ENCODE measurements at places on chromosomes 1 and 21.

GRCh38 chr1:184499616-184500015 is 112.8 kb downstream of the C1orf21 start:
- DNase-seq, result peak; percentile 45

- DNase-seq, result peak; percentile 92
These were observed 187.2 kb upstream of the PTGFR start for GRCh38 chr1:78303620-78304019.

GRCh38 chr1:94265011-94265422 is 27.6 kb upstream of the ARHGAP29 start:
- no peak for DNase-seq

DNA sequence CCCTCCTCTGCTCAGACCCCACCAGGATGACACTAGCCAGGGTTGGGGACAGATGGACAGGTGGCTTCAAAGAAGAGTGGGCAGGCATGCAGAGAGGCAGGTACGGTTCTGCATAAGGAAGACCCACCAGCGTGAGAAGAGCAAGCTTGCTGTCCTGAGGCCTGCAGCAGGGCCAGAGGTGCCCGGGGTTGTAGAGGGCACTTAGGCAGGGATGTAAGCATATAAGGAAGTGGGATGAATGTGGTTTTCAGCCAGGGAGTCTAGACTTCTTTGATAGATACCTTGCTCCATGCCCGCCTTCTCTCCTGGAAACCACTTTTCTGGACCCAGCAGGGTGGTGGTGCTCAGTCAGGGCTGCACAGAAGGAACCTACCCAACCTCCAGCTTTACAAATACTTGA is 1.4 kb downstream of the TTC39A start:
- DNase-seq, result no peak

DNA sequence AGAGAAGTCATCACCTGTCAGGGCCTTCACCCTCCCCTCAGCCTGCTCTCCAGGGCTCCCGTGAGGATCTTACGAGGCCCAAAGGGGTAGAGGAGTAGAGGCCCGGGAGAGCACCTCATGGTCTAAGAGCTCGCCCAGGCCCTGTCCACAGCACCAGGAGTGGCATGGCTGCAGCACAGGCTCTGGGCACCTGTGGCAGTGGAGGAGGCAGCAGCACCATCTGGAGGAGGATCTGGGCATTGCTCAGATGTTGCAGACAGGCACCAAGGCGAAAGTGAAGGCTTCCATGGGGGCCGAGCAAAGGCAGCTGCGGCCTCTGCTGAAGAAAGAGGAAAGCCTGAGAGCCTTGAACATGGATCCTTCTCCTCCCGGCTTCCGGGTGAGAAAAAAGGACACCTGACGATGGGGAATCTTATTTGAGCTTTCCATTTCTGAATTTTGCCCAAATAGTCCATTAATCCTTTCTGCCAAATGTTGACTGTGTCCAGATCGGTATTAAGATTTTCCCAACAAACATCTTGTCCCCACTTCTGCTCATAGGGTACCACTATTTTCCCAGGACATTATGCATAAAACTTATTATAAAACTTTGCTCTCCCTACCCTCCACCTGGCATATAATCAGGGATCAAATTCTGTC is 604.7 kb downstream of the PTPRC start:
- DNase-seq, result peak; percentile 51

- DNase-seq, result no peak
These were observed 437.9 kb downstream of the MATN1 start for GRCh38 chr1:30285501-30285932.

DNA sequence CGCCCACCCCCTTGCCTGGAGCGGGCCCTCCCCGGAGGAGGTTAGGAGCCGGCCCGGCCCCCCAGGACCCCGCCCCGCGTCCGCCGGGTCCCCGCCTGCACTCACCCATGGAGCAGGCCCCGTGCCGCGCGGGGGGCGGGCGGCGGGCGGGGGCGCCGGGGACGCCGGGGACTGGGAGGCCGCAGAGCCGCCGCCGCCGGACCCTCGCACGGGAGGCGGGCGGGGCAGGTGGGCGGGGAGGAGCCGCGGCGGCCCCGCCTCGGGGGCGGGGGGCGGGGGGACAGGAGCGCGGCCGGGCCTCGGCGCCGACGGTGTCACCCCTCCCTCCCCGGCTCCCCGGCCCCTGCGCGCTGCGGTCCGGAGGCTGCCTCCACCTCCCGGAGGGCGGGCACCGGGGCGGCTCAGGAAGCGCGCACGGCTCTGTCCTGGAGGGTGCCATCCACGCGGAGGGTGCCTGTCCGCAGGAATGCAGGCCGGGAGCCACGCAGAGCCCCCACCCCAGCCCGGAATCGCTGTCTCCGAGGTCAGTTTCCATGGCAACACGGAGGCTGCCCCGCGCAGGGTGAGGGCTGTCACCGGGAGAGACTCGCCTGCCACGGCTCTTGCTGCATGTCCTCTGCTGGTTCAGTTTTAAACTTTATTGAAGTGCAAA is 5.9 kb upstream of the PLEKHG5 start:
- DNase-seq, result no peak

DNA sequence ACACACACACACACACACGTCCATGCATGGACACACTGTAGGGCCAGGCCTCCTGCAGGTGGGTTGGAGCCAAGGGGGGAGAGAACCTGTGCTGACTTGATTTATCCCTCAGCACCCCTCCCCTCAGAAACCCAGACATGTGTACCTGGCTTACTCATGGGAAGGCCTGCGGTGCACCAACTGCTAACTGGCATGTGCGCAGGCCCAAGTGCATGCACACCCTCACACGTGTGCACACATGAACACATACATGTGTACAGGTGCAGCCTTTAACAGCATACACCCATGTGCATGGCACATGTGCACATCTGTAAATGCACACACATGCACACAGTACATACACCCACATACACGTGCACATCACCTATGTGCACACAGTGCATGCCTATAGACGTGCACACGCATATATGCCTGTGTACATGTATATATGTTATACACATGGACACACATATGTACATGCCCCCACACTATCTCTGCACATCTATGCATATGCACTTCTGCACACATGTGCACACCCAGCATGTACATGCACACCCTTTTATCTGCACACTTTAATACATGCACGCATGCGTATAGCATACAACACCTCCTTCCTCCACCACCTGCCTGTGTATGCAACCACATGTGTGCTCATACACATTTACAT is 67.5 kb downstream of the TRIM11 start:
- DNase-seq, result no peak
